ENCODE measurements at places on chromosomes 12 and 14. TPM values are rescaled to one million over a fixed set of nuclear protein-coding genes. Genes with fewer than 3 reads are reported as not detected.

The LRP1-AS gene
- not detected for total RNA-seq

The CEP128 gene
- 7.3 TPM for total RNA-seq

The BTBD7 gene
- 33.3 TPM for total RNA-seq

The MYO1H gene
- total RNA-seq, result not detected

The TMEM253 gene
- total RNA-seq, result not detected

The ARHGEF40 gene
- 0.08 TPM for total RNA-seq

- H3K27me3 ChIP-seq, result no peaks in the 10 kb centered on the region
- H3K36me3 ChIP-seq, result no peaks in the 10 kb centered on the region
- no peak for DNase-seq
- peaks cover 17% of the 10 kb centered on the region for H3K4me1 ChIP-seq
- peak overlapping the region; percentile 18 for H3K27ac ChIP-seq
- no peak overlapping the region for H3K4me3 ChIP-seq
Measured at GRCh38 chr12:106251631-106252455, 4.0 kb upstream of the CKAP4 start.

DNA sequence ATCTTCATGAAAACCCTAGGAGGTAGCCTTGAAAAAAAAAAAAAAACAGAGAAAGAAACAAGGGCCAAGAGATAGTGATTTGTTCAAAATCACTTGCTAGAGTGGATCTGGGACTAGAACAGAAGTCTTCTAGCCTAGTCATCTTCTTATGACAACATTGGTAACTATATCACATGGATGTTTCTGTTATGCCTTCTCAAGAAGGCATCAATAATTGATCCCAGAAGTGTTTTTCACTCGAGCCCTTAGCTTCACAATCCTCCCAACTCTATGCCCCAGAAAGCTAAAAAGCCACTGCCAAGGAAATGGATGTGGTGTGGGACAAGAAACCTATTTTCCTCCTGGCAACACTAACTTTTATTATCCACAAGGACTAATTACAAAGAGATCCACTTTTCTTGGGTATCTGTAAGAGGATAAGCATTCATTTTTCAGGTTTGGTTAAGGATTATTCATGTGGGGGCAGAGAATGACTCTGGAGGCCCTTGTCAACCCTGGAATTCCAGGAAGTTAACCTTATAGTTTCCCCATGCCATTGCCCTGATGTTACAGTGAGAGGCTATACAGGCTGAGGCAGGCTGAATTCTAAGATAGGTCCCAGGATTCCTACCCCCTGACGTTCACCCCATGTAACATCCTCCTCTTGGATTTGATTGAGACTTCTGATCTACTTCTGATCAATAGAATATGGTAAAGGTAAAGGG lies 67.7 kb upstream of the CPM start:
- H3K27ac ChIP-seq, result no peak overlapping the region
- H3K4me1 ChIP-seq, result no peaks in the 10 kb centered on the region
- H3K27me3 ChIP-seq, result no peaks in the 10 kb centered on the region
- no peak overlapping the region for H3K4me3 ChIP-seq

GRCh38 chr12:121145221-121145620 lies 12.5 kb downstream of the P2RX7 start:
- H3K36me3 ChIP-seq, result no peaks in the 10 kb centered on the region
- DNase-seq, result no peak
- H3K4me3 ChIP-seq, result peak overlapping the region; percentile 1
- peaks cover 27% of the 10 kb centered on the region for H3K4me1 ChIP-seq
- H3K27ac ChIP-seq, result peak overlapping the region; percentile 48
- H3K27me3 ChIP-seq, result no peaks in the 10 kb centered on the region

GRCh38 chr12:47393403-47393790 lies 312.4 kb downstream of the RPAP3 start:
- H3K4me1 ChIP-seq, result peaks cover 86% of the 10 kb centered on the region
- H3K36me3 ChIP-seq, result peaks cover 17% of the 10 kb centered on the region
- H3K27me3 ChIP-seq, result no peaks in the 10 kb centered on the region

GRCh38 chr12:123119808-123120207 lies 31.1 kb downstream of the PITPNM2 start:
- H3K4me3 ChIP-seq, result peak overlapping the region; percentile 45
- no peaks in the 10 kb centered on the region for H3K27me3 ChIP-seq
- peaks cover 80% of the 10 kb centered on the region for H3K4me1 ChIP-seq
- peak overlapping the region; percentile 95 for H3K27ac ChIP-seq
- DNase-seq, result no peak
- H3K36me3 ChIP-seq, result no peaks in the 10 kb centered on the region

GRCh38 chr14:89013698-89014568 lies 189.5 kb downstream of the TTC8 start:
- H3K36me3 ChIP-seq, result no peaks in the 10 kb centered on the region
- no peaks in the 10 kb centered on the region for H3K4me1 ChIP-seq
- DNase-seq, result no peak
- peaks cover 15% of the 10 kb centered on the region for H3K27me3 ChIP-seq

GRCh38 chr12:31011336-31011735 lies 62.3 kb upstream of the DDX11 start:
- no peak for DNase-seq
- no peak overlapping the region for H3K4me3 ChIP-seq
- H3K4me1 ChIP-seq, result peaks cover 6% of the 10 kb centered on the region
- no peak overlapping the region for H3K27ac ChIP-seq
- H3K36me3 ChIP-seq, result no peaks in the 10 kb centered on the region

GRCh38 chr12:43883748-43884147 lies 47.9 kb downstream of the TMEM117 start:
- no peak for DNase-seq
- no peaks in the 10 kb centered on the region for H3K4me1 ChIP-seq
- no peaks in the 10 kb centered on the region for H3K36me3 ChIP-seq

DNA sequence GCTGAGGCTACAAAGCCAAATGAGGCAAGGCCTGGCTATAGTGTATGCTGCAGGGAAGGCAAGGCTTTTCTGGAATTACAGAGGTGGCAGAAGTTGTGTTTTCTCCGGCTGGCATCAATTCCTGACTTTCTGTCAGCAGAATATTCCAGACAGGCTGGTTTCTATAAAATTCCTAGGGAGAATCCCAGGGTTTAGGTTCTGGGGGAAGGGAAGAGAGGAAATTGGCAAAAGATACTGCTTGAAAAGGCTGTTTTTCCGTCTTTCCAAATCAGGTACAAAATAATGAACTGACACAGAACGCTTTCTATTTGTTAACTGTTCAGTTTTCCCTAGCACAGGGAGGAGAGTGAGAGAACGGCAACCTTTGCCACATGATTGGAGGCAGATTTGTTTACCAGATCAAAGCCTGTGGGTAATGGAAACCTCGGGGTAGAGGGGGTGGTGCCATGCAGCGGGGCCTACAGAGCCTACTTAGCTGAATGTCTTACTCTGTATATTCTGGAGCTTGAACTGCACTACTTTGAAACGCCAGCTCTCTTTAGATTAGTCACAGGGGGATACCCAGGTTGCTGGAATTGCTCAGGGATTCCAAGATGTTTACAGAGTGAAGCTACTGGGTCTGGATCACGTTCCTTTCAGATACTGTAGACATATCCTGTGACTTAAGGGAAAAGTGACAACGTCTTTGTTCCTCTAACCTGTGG lies 65.8 kb upstream of the DACT1 start:
- peaks cover 13% of the 10 kb centered on the region for H3K4me1 ChIP-seq
- no peaks in the 10 kb centered on the region for H3K27me3 ChIP-seq
- no peaks in the 10 kb centered on the region for H3K36me3 ChIP-seq
- peak; percentile 8 for DNase-seq

DNA sequence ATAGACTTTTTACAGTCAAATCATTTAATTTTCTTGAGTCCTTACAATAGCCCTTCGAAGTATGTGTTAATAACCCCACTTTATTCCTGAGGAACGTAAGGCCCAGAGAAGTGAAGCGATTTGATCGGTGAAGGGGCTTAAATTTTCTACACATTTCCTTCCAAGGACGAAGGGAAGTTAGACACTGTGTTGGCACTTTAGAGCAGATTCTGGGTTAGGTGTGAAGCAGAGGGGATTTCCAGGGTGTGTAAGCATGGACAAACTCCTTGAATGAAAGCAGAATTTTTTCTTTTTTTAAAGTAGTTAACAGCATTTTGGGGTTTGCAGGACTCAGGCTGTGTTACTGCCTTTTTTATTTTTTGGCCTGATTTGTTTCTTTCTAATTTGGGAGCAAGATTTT lies 38.9 kb downstream of the PRORP start:
- no peak overlapping the region for H3K4me3 ChIP-seq
- H3K4me1 ChIP-seq, result peaks cover 12% of the 10 kb centered on the region
- no peak overlapping the region for H3K27ac ChIP-seq
- no peaks in the 10 kb centered on the region for H3K27me3 ChIP-seq

- no peak for DNase-seq
- H3K27me3 ChIP-seq, result no peaks in the 10 kb centered on the region
- no peaks in the 10 kb centered on the region for H3K36me3 ChIP-seq
- H3K4me3 ChIP-seq, result no peak overlapping the region
Measured at GRCh38 chr12:11763760-11764520, 114.5 kb downstream of the ETV6 start.

GRCh38 chr12:52041695-52042123 lies 9.5 kb upstream of the NR4A1 start:
- peaks cover 47% of the 10 kb centered on the region for H3K4me1 ChIP-seq
- H3K27me3 ChIP-seq, result no peaks in the 10 kb centered on the region
- H3K4me3 ChIP-seq, result peak overlapping the region; percentile 73
- peak overlapping the region; percentile 83 for H3K27ac ChIP-seq
- no peaks in the 10 kb centered on the region for H3K36me3 ChIP-seq

DNA sequence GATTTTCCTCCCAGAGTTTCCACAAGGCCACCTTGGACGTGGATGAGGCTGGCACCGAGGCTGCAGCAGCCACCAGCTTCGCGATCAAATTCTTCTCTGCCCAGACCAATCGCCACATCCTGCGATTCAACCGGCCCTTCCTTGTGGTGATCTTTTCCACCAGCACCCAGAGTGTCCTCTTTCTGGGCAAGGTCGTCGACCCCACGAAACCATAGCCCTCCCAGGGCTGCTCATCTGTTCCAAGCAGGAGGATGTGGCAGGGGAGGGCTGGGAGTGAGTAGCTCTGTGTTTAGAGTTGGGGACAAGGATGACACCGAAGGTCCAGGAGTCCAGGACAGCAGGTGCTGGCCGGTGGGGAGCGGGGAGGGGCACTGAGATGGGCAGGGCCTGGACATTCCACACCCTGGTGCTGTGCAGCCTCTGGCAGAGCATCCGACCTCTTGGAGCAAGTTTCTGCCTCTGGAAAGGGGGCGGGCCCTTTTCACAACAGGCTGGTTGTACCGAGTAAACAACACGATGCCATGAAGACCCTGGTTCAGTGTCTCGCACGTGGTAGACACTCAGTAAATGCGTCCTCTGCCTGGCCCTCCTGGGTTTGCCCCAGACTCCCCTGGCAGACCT lies 8.2 kb downstream of the SERPINA4 start:
- no peak for DNase-seq
- H3K4me3 ChIP-seq, result no peak overlapping the region
- H3K36me3 ChIP-seq, result no peaks in the 10 kb centered on the region

GRCh38 chr14:77375164-77375950 lies 1.5 kb downstream of the TMED8 start:
- no peak for DNase-seq
- peaks cover 2% of the 10 kb centered on the region for H3K36me3 ChIP-seq
- no peak overlapping the region for H3K27ac ChIP-seq
- no peaks in the 10 kb centered on the region for H3K27me3 ChIP-seq
- peak overlapping the region; percentile 90 for H3K4me3 ChIP-seq

DNA sequence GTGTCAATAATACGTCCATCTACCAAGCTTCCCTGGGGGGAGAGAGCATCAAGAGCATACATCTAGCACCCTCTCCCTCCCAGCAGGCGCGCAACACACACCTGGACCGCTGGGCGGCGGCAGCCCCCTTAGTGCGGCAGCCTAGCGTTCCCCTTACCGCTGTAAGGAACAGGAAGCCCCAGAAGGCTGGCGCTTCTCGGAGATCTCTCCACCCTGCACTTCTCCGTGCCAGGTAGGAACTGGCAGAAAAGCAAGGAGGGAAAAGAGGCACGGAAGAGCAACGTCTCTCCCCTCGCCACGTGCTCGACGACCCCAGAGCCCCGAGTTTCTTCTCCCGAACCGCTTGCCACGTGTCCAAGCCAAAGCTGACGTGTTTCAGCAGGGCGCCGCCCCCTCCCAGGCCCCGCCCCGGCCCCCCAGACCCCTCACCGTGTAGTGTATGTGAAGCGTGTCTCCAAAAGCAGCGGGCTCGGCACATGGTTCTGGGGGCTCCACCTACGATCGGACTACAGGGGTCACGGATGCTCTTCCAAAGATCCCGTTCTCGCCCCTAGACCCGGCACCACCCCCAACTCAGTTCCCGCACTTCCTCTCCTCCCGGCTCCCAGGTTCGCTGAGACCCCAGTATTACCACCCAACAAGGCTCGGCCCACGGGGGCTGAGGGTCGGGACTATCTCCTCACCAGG lies 532 bp downstream of the FKBP11 start:
- H3K27me3 ChIP-seq, result no peaks in the 10 kb centered on the region
- peaks cover 22% of the 10 kb centered on the region for H3K4me1 ChIP-seq
- H3K4me3 ChIP-seq, result peak overlapping the region; percentile 96

GRCh38 chr12:104579718-104580495 lies 123.2 kb downstream of the CHST11 start:
- no peaks in the 10 kb centered on the region for H3K27me3 ChIP-seq
- H3K4me1 ChIP-seq, result peaks cover 34% of the 10 kb centered on the region
- no peak overlapping the region for H3K4me3 ChIP-seq
- H3K36me3 ChIP-seq, result no peaks in the 10 kb centered on the region
- H3K27ac ChIP-seq, result no peak overlapping the region
- no peak for DNase-seq

DNA sequence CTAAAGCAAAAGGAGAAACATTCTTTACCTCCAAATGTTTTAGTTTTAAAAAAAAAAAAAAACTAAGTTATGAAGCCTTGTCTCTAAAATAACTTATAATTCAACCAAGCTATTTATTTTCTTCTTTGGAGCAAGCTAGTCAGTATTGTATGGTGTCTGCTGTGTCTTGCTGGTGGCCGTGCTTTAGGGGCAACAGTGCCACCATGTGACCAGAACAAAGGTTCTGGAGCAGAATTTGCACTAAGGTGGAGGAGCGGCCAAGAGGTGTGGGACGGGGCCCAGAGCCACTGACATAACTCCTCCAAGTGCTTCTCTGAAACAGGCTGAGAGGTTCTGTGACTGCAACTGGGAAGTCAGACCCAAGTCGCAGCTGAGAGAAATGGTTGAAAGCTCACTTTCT lies 4.5 kb downstream of the FICD start:
- H3K4me1 ChIP-seq, result peaks cover 19% of the 10 kb centered on the region
- H3K36me3 ChIP-seq, result peaks cover 65% of the 10 kb centered on the region
- H3K27ac ChIP-seq, result no peak overlapping the region
- H3K4me3 ChIP-seq, result no peak overlapping the region
- no peaks in the 10 kb centered on the region for H3K27me3 ChIP-seq

All from naive thymus-derived CD8-positive, alpha-beta T cell (primary cell).